ENCODE measurements at places on chromosomes 2 and 18. TPM values are rescaled to one million over a fixed set of nuclear protein-coding genes. Genes with fewer than 3 reads are reported as not detected.
A peak's percentile ranks its signal among the peaks of the same experiment; 100 is the strongest.

Gene GNLY
- 2.6 TPM for total RNA-seq

Gene RGPD3
- total RNA-seq, result 0.20 TPM

Gene ZNF2
- 2.6 TPM for total RNA-seq

Gene OR6B3
- not detected for total RNA-seq

Gene ALPI
- not detected for total RNA-seq

Gene LRP2
- total RNA-seq, result 0.25 TPM

Gene CPO
- not detected for total RNA-seq

Gene IMPA2
- total RNA-seq, result 28.9 TPM

DNA sequence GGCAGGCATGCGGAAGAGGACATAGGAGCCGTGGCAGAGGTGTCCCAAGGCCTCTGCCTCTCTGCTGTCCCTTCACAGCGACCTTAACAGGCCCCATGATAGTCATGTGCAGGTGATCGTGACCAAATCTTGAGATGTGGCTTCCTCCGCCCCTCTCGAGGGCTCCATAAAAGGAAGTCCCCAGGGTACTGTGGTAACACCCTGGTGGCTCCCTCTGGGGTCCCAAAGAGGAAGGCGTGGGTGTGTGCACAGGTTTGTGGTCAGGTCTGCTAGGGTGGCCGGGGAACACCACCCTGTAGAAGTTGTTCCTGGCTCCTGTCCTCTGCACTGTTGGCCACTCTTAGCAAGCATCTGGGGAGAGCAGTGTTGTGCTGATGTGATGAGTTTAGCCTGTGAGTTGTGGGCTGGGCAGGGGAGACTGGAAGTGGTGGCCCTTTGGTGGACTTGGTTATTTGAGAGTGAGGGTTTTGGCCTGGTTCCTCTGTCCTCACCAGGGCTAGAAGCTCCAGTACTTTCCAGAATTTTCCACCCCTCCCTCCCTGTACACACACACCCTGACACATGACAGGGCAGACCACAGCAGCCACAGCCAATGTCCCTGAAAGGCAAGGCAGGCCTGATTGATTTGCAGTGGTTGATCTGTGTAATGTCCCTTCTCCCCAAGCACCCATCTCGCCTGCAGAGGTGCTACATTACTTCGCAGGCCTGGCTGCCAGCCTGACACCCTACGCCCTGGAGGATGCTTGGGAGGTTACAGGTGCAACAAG is 68.9 kb upstream of the BOD1L2 start:
- peak; percentile 7 for DNase-seq
- H3K4me3 ChIP-seq, result no peak overlapping the region
- H3K4me1 ChIP-seq, result peaks cover 10% of the 10 kb centered on the region
- no peaks in the 10 kb centered on the region for H3K36me3 ChIP-seq
- H3K27ac ChIP-seq, result no peak overlapping the region
- peaks cover 5% of the 10 kb centered on the region for H3K27me3 ChIP-seq

DNA sequence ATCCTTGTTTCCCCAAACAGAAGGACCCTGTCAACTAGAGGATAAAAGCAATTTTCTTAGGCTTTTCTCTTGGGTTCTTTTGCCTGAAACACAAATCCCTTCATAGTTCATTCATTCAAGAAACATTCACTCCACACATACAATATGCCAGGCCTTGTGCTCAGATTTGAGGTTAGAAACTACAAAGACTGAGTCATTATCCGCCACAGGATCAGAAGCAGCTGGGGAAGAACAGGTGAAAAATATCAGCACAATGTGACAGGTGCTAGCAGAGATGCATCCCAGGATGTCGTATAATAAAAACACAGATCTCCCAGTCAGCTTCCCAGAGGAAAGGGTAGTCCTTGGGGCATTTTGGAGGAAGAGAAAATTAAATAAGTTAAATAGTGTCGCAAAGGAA is 172.4 kb downstream of the LRATD1 start:
- no peak overlapping the region for H3K27ac ChIP-seq
- H3K36me3 ChIP-seq, result no peaks in the 10 kb centered on the region
- H3K27me3 ChIP-seq, result no peaks in the 10 kb centered on the region
- no peak for DNase-seq
- no peak overlapping the region for H3K4me3 ChIP-seq

- H3K4me3 ChIP-seq, result no peak overlapping the region
- peaks cover 13% of the 10 kb centered on the region for H3K4me1 ChIP-seq
- H3K27ac ChIP-seq, result no peak overlapping the region
- no peaks in the 10 kb centered on the region for H3K36me3 ChIP-seq
- no peak for DNase-seq
These were observed 9.8 kb upstream of the SCYGR1 start for GRCh38 chr2:227397562-227397961.

- DNase-seq, result no peak
- peaks cover 14% of the 10 kb centered on the region for H3K27me3 ChIP-seq
- no peaks in the 10 kb centered on the region for H3K36me3 ChIP-seq
- no peak overlapping the region for H3K4me3 ChIP-seq
These were observed 221.9 kb upstream of the TNP1 start for GRCh38 chr2:217081799-217082198.

- H3K27me3 ChIP-seq, result no peaks in the 10 kb centered on the region
- DNase-seq, result no peak
- H3K36me3 ChIP-seq, result no peaks in the 10 kb centered on the region
These were observed 201.9 kb upstream of the COPS8 start for GRCh38 chr2:236883819-236884218.

- no peaks in the 10 kb centered on the region for H3K36me3 ChIP-seq
- H3K4me1 ChIP-seq, result peaks cover 6% of the 10 kb centered on the region
- DNase-seq, result no peak
- H3K4me3 ChIP-seq, result no peak overlapping the region
- peaks cover 2% of the 10 kb centered on the region for H3K27me3 ChIP-seq
These were observed 1080.7 kb upstream of the CELF4 start for GRCh38 chr18:38646296-38646695.

DNA sequence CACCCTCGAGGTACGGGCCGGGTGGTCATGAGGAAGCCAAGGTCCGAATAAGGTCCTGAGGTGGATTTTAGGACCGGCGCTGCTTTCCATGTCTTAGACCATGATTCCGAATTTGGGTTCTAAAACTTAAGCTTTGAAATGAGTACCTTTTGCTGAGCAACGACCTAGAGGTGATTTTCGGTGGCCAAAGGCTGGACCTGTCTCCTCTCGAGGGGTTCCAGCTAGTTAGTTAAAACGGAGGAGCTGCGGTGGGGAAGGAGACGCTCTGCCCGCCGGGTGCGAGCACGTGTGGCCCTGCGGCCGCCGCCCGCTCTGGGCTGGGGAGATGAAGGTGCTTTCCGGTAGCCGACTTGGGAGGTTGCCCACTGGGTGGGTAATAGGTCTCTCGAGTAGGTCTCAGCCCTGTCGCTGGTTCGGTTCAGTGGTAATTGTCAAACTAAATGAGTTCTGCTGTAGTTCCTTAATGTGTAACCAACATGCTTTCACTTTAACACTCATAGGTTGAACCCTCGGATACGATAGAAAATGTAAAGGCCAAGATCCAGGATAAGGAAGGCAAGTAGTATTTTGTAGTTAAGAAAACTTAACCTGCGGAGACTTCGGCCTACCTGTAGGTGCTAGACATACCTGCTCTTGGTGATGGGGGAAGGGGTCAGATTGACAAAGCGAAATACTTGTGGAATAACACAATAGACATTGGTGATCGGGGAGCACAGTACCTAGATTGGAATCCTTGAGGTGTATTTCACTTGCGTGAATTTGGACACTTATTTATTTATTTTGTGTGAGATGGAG is 572 bp downstream of the RPS27A start:
- H3K4me3 ChIP-seq, result peak overlapping the region; percentile 97
- peaks cover 47% of the 10 kb centered on the region for H3K4me1 ChIP-seq
- DNase-seq, result peak; percentile 59
- H3K27me3 ChIP-seq, result no peaks in the 10 kb centered on the region
- peaks cover 39% of the 10 kb centered on the region for H3K36me3 ChIP-seq

DNA sequence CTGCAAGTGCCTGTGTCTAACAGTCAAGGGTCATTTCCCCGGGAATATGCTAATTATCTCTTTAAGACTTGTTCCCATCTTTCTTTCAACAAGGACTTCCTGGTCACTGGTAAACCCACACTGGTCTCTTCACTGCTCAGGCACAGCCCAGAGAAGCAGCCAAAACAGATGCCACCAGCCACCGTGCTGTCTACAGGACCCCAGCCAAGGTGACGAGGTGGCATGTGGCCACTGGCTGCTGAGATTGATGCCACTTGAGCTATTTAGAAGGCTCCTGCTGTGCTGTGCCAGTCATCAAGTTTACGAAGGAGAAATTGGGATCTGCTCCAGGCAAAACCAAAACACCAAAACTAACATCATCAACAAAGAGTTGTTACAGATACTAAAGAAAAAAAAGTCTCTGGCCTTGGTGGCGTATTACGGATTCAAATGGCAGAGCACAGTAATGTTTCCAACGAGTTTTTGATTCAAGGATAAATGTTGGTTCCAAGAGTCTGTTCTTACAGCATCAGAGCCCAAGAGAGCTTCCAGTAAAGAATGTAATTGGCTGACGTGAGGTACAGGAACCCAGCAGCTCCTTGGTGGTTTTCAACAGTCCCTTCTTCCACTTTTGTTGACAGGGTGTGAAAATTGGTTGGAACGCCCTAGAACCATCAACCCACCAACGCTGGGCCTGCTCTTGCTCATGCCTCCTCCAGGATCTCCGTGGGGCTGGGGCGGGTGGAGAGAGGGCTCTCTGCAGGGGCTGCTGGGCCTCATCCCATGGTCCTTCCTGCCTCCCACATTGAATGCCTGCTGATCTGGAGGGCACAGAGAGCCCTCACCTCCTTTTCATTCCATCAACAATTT is 63.7 kb upstream of the ZCCHC2 start:
- H3K27ac ChIP-seq, result no peak overlapping the region
- peaks cover under 1% of the 10 kb centered on the region for H3K4me1 ChIP-seq
- DNase-seq, result no peak
- no peaks in the 10 kb centered on the region for H3K36me3 ChIP-seq
- H3K4me3 ChIP-seq, result no peak overlapping the region

DNA sequence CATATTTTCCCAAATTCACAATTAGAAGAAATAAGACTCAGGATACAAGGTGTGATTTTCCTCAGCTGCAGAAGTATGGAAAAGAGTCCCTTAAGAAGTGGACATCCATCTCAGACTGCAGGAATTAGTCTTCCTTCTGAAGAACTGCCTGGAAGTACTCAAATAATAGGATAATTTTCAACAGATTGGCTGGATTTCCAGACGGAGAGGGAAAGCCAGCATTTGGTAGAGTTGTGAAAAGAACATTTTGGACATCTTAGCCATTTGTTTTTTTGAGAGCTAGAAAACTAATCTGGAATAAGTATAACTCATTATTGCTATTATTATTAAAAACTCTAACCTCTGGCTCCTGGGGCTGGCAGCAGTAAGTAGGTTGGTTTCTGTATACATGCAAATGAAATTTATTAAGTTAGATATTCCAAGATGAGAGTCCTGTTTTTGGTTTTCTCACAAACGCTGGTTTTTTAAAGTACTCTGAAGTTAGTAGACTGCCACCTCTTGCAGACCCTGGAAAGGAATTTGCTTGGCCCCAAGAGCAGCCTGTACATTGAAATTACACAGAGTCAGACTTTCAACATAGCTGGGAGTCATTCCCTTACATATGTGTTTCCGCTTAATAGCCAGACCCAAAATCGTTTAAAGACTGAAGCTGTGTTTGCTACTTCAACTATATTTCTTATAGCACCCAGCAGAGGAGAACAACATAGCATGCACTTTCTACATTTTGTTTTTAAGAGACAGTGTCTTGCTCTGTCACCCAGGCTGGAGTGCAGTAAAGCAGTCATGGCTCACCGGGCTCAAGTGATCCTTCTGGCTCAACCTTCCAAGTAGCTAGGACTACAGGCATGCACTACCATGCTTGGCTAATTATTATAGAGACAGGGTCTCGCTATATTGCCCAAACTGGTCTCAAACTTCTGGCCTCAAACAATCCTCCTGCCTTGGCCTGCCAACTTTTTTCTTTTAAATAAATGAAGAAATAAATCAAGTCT is 142.4 kb downstream of the THADA start:
- peaks cover 3% of the 10 kb centered on the region for H3K4me1 ChIP-seq
- H3K27me3 ChIP-seq, result no peaks in the 10 kb centered on the region
- H3K36me3 ChIP-seq, result peaks cover 19% of the 10 kb centered on the region

GRCh38 chr2:196172951-196173350 is 1.6 kb upstream of the STK17B start:
- peaks cover 40% of the 10 kb centered on the region for H3K4me1 ChIP-seq
- no peak for DNase-seq
- H3K4me3 ChIP-seq, result peak overlapping the region; percentile 77

DNA sequence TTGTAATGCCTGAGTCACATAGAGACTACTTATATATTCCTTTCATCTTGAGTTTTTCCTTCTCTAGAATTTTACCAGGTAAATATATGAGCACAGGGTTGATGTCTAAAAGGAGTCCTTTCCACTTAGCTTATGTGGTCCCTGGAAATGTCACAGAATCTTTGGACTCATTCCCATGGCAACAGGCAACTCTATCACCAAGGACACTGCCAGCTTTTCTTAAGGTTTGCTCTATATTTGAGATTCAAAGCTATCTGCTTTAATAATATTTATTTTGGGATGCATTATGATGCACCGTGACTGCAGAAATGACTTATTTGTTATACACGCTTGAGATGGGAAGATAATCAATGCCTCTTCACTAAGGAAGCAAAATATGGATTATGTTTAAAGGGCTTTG is 363.0 kb downstream of the PLCL1 start:
- H3K36me3 ChIP-seq, result no peaks in the 10 kb centered on the region
- H3K4me1 ChIP-seq, result no peaks in the 10 kb centered on the region
- no peak for DNase-seq
- H3K27ac ChIP-seq, result no peak overlapping the region

GRCh38 chr18:36518839-36519238 is 221.3 kb downstream of the FHOD3 start:
- H3K4me3 ChIP-seq, result no peak overlapping the region
- H3K36me3 ChIP-seq, result no peaks in the 10 kb centered on the region
- H3K27ac ChIP-seq, result no peak overlapping the region
- H3K4me1 ChIP-seq, result no peaks in the 10 kb centered on the region
- H3K27me3 ChIP-seq, result peaks cover 5% of the 10 kb centered on the region

GRCh38 chr2:134819334-134819733 is 19.1 kb upstream of the ACMSD start:
- H3K4me1 ChIP-seq, result no peaks in the 10 kb centered on the region
- peaks cover 1% of the 10 kb centered on the region for H3K36me3 ChIP-seq
- no peak overlapping the region for H3K4me3 ChIP-seq
- H3K27ac ChIP-seq, result no peak overlapping the region
- peaks cover 6% of the 10 kb centered on the region for H3K27me3 ChIP-seq

DNA sequence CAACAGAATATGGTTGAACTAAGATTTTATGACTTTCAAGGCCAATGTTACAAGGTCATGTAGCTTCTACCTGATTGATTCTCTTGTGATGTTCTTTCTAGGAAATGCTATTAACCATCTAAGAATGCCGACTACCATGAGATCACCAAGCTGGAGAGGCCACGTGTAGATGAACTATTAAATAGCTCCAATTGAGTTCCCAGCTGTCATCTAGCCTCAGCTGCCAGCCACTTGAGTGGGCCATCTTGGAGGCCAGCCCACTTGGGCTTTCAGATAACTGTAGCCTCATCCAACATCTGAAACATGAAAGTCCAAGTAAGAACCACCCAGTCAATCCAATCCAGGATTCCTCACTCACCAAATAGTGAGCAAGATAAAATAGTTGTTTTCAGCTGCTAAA is 376.9 kb upstream of the TMEFF2 start:
- H3K27me3 ChIP-seq, result no peaks in the 10 kb centered on the region
- DNase-seq, result no peak
- H3K4me1 ChIP-seq, result no peaks in the 10 kb centered on the region
- H3K27ac ChIP-seq, result no peak overlapping the region
